Anterior cingulate cortex (tissue), 58 donors: ENCODE measurements at places on chromosomes 1 and 21.

DNA sequence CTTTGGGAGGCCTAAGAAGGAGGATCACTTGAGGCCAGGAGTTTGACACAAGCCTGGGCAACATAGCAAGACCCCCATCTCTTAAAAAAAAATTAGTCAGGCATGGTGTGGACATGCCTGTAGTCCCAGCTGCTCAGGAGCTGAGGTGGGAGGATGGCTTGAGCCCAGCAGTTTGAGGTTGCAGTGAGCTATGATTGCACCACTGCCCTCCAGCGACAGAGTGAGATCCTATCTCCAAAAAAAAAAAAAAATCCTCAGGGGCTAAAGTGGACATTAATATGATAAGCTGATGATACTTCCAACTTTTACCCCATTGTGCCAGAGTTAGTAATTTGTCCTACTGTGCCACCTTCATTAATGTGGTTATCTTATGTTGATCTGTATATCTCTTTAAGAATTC is 327.8 kb upstream of the FMN2 start:
- DNase-seq = no peak

DNA sequence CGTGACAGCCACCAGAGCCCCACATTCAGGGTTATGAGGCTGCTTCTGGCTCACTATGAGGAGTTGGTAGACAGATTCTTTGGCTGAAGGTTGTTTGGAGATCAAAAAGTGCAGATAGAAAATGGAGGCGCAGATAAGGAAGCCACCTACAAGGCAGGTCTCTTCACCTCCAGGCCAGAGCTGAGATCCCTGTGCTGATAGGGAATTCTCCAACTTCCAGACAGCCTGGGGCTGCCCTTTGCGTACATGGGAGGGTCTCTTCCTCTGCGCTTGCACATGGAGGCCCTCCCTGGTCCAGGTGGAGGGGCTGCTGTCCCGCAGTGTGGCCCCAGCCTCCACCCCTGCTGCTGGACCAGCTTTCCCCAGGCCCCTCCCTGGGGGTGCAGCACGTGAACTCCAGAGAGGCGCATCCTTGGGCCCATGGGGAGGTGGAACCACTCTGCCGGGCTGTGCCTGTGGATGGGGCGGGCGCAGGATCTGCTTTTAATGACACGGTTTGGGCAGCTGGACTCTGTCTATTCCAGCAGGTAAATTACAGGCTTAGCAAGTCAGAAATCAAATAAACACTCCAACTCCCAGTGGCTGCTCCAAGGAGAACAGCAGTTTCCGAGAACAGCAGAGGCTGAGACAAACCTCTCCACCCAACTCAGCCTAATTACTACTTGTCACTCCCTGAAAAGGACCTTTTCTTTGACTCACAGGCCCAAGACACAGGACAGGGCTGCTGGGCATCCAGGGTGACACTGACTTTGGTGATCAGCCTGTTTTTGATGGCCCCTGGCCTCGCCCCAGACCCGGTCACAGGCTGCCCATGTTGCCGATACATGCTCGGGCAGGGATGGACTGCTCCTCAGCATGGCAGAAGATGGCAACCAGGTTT is 12.4 kb downstream of the OXCT2 start:
- DNase-seq = no peak

- no peak for DNase-seq
Measured at GRCh38 chr1:215523906-215524305, 43.2 kb upstream of the KCTD3 start.

GRCh38 chr1:221815660-221816059 is 73.8 kb upstream of the DUSP10 start:
- no peak for DNase-seq

DNA sequence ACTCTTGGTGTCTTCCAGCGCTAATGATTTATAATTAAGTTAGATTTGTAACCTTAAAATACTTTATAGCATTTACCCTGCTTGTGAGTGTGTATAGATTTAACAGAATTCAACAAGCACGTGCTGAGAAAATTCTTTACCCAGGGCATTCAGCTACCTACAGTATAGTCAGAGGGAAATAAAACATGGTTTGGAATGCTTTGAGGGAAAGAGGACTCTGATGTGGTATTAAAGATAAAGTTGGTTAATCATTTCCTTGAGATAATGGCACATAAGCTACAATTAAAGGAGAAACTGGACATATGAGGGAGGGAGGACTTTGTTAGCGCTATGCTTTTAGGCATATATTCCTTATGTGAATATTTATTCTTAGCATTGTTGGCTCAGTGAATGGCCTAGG is 26.4 kb upstream of the IL12RB2 start:
- no peak for DNase-seq

- peak; percentile 58 for DNase-seq
Measured at GRCh38 chr1:12594966-12595756, 22.8 kb downstream of the DHRS3 start.
